ENCODE measurements at places on chromosomes 1 and 21.

DNA sequence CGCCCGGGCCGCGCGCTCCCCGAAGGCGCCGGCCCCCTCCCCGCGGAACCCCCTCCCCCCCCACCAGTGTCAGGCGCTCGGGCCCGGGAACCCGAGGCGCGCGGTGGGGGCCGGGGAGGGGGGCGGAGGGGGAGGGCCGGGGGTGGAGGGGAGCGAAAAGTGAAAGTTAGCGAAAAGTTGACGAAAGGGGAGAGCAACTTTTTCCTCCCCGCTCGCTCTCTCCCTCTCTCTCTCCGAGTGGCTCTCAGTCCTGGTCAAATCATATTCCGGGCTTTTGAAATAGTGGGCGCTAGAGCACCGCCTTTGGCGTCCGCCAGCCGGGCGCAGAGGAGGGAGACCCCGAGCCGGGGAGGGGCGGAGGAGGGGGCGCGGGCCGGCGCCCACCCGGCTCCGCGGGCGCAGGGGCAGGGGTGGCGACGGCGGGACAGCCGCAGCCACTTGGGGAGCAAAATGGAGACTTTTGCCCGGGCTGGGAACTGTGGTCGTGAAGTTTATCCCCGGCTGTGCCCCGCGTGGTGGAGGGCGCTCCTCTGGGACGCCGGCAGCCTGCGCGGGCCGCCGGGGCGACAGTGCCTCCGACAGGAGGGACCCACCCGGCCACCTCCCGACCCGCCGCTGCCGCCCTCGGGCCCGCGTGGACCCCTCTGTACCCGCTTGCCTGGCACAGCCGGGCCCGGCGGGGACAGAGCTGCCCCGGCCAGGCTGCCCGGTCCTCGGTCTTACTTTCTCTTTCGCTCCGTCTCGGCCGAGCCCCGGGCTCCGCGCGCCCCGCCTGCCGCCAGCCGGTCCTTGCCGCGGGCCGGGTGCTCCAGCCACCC, 697 bp downstream of the PRDM16 start:
- DNase-seq: no peak

- DNase-seq: no peak
These were observed 549.1 kb downstream of the PTBP2 start for GRCh38 chr1:97270508-97271307.

DNA sequence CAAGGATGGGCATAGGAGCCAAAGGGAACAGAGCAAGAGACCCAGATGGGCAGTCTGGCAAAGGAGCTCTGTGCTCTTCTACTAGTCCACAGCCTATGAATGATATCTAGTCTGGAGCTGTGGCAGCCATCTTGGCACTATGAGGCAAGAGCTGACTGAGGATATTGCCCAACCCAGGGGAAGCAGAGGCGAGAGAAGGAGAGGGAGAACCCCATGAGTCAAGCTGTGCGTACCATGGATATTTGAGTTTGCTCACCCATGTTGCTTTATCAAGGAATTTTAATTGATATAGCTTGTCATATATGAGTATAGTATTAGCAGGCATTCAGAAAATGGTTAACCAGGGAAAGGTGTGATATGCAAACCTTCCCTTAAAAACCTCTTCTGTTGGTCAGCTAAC, 420.9 kb downstream of the PRDM2 start:
- no peak for DNase-seq

DNA sequence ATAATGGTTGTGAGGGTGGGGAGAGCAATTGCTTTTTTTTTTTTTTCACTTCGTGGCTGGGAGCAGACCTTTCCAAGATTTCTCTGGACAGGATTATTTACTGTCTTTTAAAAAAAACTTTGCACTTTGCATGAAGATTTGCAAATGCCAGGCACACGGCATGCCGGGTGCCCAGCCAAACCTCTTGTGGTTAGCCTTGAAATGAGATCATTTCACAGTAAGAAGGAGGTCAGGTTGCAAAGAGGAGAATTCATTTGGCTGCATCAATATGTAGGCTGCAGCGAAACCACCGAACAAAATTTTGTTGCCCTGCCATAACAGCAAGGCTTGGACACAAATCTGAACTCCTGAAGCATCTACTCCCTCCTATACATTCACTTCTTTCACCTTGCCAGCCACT, 36.5 kb upstream of the KCND3 start:
- DNase-seq: no peak

- peak; percentile 58 for DNase-seq
These were observed 26.9 kb upstream of the EPB41 start for GRCh38 chr1:28887419-28887834.
